ENCODE measurements at places on chromosomes 11 and 22.

GRCh38 chr11:20754933-20755332 is 85.5 kb downstream of the NELL1 start:
- DNase-seq = no peak

DNA sequence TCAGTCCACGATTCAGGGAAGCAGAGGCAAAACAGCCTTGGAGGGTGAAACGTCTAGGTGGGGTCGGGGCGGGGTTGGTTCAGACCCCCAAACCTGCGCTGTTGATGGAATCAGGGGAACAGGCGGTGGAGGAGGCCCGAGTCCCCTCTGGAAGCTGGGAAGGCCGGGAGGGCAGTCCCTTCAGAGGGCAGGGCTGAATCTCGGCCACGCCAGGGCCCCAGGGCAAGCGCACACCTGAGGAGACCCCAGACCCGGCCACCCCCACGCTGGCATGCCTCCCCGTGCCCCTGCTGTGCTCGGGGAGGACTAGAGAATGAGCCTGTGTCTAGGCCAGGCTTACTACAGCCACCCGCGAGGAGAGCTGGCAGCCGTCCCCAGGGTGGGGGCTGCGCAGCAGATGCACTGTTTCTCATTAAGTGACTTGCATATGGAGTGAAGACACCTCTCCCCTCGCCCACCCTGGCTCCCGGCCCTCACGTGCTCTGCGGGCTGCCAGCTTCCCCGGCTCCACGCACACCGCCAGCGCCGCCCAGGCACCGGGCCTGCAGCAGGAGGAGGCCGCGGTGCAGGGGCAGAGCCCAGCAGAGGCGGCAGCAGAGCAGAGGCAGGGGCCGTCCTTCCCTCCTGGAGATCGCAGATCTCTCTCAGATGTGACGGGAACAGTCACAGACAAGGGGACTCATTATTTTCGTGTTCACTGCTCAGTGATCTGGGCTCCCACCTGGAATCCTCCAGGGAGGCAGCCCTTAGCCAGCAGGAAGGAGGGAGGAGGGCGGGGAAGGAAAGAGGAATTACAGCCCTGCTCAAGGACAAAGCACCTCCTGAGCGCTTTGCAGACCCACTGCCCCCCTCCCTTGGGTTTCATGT is 47.1 kb upstream of the OPCML start:
- no peak for DNase-seq

DNA sequence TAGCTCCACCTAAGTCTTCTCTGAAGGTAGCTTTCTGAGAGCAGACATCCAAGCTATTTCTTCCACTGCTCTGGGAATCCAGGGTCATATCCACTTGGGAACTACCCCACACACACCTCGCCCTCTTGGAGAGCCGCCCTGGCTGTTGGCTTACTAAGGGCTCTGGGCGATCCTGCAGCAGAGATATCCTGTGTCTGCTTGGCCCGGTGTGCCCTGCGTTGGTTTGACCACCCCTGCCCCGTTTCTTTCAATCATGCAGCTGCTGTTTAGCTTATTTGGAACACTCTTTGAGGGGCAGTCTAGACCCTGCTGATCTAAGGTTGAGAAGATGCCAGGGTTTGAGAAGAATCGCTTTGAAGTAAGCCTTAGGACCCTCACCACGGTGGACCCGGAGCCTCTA is 17.4 kb upstream of the SCUBE1 start:
- no peak for DNase-seq

- no peak for DNase-seq
Measured at GRCh38 chr22:35489239-35489638, 51.4 kb upstream of the RASD2 start.

- no peak for DNase-seq
Measured at GRCh38 chr11:36790526-36790925, 192.5 kb upstream of the RAG2 start.

DNA sequence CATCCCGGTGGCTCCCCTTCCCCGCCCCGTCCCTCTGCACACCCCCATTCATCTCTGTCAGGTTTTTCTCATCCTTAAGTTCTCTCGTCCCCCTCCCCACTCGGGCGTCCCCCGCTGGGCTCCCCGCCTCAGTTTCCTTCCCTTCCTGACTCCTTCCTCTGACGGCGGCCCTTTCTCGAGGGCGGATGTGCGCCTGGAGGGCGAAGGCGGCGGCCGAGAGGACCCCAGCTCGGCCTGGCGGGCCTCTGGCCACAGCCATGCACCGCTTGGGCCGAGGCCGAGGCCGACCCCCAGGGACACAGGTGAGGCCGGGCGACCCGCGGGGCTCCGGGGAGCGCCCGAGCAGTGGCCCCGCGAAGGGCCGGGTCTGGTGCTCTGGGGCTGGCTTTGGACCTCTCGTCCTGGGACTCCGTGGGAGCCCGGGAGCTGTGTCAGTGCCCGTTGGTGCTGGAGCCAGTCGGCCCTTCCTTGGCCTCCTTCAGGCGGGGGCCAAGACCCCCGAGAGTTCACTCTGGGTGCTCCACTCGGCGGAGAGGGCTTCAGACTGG is 2.9 kb downstream of the PHLDB1 start:
- DNase-seq = no peak

- no peak for DNase-seq
Measured at GRCh38 chr11:87861030-87861429, 314.2 kb downstream of the RAB38 start.

DNA sequence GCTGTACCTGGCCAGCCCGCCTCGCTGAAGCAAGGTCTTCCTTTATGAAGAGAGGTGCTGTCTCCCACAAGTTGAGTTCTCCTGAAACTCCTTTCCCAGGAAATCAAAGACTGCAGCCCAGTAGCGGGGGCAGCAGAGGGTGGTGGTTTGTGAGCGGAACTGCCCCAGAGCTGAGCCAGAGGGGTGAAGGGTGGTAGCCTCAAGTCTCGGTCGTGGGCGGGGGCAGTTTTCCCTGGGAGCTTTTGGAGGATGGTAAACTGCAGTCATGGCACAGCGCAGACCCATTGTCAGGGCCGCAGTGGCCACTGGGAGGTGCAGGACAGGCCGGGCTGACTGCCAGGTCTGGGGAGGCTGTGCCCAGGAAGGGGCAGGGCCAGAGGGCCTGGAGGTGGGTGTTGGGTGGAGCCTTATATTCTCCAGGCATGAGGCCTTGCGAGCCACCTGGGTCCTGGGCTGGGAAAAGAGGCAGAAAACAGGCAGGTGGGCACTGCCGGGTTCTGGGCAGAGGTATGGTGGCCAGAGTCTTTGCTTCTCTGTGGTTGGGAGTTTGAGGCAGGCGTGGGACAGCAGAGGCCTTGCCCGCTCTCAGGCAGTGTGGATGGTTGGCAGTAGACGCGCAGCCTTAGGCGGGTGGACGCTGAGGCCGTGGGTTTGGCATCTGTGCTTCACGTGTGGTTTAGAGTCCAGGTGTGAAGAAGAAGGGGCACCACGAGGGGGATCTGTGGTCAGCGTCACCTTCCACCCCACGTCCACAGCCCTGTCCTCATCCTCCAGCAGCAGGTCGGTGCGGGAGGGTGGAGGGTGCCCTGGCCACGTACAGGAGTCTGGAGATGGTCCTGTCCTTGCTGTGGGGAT is 1176.4 kb downstream of the BRD1 start:
- DNase-seq = no peak

- DNase-seq = no peak
Measured at GRCh38 chr11:113241636-113242054, 72.7 kb upstream of the TTC12 start.
